Stimulated activated CD4-positive, alpha-beta T cell treated with anti-CD3 and anti-CD28 coated beads, TNF-alpha, amount 100 ng/mL, for 1 hour (primary cell): ENCODE measurements at places on chromosomes 2 and 18.

DNA sequence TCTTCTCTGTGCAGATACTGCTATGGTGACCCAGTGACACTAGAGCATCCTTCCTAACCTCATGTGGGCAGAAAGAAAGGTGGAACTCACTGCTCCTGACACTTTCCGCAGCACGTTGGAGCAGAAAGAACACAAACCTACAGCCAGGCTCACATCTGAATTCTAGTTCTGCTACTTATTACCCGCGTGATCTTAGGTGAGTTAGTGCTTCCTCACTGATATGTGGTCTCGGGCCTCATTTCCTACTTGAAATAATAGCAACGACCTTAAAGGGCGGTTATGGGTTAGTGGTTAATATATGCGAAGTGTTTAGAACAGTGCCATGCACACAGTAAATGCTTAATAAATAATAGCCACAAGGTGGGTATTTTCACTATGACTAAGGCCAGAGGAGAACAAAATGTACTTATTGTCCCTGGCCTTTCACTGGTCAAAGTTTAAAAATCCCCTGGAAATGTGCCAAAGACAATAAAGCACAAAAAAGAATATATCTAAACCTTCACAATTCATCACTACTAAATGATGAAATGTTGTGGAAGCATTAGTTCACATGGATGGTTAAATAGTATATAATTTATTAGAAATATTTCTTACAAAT, 66.6 kb downstream of the MYOM1 start:
- no peak for DNase-seq

- no peak for DNase-seq
Observed at GRCh38 chr2:168662651-168663208, 139.7 kb upstream of the NOSTRIN start.

DNA sequence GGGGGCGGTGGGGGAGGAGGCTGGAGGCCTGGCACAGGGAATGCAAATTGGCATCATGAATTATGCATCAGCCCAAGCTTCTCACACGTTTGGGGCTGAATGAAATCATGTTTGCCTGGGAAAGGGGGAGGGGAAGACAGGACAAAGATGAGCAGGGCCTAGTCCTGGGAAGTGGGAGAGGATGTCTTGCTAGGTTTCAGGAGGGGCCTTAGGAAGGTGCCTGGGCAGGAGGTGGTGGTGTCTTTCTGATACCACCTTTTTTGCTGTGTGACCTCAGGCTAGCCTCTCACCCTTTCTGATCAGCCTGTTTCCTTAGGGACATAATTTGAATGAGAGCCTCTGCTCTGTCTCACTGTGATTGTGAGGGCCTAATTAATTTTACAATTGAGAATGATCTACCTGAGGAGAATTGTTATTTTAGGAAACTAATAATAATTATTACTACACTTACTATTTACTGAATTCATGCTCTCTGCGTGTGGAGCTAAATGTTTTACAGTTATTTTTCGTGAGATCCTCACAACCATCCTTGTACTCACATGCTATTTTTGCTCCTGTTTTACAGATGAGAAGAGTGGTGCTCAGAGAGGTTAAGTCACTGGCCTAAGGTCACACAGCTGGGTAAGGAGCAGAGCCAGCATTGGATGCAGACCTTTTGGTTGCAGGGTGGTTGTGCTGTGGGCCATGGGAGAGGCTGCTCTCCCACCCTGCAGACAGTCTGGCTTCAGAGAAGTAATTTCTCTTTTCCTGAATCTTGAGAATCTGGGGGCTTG, 39.6 kb downstream of the INHBB start:
- no peak for DNase-seq

GRCh38 chr2:147181351-147182029, 663.3 kb upstream of the ACVR2A start:
- DNase-seq: no peak

DNA sequence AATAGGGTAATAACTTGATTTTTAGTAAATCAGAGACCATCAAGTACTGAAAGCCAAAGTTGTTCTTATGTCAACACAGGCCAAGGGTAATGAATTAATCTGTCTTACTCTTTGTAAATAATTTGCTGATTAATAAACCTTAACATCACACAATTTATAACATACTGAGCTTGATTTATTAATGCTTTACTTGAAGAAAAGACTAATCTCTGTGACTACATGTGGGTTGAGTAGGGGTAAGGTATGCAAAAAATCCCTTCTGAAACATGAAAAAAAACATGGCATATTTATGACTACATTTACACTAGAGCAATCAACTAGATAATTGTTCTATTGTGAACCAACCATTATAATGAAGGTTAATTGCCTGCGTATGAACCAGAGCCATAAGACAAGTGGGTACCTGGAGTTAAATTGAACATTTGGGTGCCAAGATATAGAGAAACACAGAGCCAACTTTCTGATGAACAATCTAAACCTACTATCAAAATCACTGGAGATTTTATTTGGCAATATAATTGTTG, 67.7 kb upstream of the GRB14 start:
- no peak for DNase-seq

GRCh38 chr18:58391231-58391825, 237.6 kb downstream of the ALPK2 start:
- DNase-seq: no peak

- DNase-seq: no peak
Observed at GRCh38 chr2:142545036-142545435, 332.4 kb upstream of the KYNU start.

GRCh38 chr2:204726831-204727230, 181.6 kb downstream of the PARD3B start:
- no peak for DNase-seq

DNA sequence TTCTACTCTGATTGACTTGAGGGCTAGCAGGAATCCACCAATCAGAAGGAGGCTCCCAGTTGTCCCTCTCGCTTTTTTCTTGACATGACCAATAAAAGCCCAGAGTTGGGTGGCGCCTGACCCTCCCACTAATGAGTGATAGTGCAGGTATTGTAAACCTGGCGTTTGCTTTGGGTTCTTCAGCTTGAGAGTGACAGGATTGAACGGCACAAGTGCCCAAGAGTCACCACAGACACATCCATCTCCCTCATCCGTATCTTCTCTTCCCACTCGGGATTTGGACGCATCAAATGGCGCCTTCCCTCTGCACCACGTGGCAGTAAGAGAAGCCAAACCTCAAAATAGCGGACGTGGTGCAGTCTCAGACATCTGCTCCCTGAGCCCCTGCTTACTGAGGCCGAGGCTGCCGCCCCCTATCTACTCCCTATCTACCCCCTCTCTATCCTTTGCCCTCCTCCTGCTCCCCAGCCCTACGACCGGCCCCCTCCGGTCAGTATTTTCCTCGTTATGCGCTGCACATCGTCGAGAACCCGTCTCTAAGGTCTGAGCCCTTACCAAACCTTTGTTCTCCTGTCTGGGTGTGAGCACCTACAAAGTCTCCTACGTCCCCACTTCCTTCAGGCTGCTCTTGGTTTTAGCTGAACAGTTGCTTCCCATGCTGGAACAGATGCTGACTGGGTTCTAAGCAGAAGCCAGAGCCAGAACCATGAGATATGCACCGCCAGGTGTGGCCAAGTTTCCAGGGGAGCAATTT, 881 bp upstream of the FAM161A start:
- DNase-seq: peak; percentile 78

DNA sequence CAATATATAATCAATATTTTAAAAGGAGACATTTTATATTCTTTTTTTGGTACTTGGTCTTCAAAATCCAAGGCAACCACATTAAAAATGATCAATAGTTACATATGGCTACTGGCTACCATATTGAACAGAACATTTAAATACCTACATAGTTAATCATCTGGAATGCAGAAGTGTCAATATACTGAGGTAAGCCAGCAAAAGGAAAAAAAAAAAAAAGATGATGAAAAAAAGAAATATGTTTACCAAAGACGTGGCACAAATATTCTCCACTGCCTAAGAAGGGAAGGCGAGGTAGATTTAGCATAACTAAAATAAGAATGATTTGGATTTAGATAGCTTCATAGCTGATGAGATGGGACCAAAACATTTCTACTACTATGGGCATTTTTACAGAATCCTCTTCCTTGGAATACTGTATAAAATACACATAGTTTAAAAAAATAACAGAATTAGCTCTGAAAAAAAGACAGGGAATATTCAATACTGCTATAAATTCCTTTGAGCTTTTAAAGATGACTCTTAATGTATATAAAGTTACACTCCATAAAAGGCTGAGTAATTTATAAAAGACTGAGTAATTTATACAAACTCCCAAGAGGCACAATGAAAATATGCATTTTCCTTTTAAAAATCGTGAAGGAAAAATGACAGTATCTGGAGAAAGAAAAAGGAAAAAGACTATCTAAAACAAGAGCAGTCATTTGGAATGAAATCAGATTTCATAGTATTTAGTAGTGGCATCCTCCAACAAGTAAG, 63.5 kb downstream of the CDH2 start:
- no peak for DNase-seq
